Endodermal cell (in vitro differentiated cells): ENCODE measurements at places on chromosomes 4 and X.

GRCh38 chr4:138650929-138651448, 364.6 kb upstream of the NOCT start:
- DNase-seq = no peak

GRCh38 chr4:159273141-159273438, 170.2 kb downstream of the RAPGEF2 start:
- DNase-seq = no peak

DNA sequence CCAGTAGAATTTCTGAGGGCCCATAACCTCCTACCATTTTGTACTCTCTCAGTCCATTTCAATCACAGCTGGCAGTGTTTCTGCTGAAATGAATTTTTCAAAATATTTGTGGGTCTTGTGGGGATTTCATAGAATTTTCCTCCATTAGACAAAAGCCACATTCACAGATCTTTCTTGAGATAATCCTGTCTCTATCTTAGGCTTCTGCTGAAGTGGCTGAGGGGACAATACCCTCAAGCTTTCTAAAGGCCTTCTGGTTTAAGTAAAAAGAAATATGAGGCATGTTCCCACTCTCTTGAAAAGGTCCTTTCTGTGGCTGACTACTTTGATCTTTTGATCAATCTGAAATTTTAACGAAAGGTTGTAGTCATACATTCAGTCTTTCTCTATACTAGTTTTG, 1930.0 kb upstream of the AGA start:
- DNase-seq = no peak

- DNase-seq = peak; percentile 60
These were observed 350.4 kb downstream of the SPRY1 start for GRCh38 chr4:123747016-123747415.

DNA sequence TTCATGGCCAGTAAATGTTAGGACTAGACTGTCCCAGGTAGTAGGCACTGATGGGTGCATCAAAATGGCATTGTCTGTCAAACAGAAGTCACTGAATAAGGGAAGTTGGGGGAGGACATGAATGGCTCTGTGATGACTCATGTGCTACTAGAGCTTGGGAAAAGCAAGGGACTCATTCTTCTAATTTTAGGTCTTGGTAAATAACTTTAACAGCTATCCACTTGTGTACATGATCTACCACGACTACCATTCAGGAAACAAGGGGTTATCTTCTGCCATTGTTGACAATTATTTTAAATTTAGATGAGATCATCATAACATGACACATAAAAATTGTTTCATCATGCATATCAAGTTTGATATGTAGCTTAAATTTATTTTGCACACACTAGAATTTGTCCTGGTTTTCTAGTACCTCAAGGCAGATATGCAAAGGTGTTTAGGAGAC, 6.3 kb downstream of the AREG start:
- DNase-seq = no peak

- DNase-seq = no peak
These were observed 4.1 kb downstream of the GPR82 start for GRCh38 chrX:41728125-41728524.

DNA sequence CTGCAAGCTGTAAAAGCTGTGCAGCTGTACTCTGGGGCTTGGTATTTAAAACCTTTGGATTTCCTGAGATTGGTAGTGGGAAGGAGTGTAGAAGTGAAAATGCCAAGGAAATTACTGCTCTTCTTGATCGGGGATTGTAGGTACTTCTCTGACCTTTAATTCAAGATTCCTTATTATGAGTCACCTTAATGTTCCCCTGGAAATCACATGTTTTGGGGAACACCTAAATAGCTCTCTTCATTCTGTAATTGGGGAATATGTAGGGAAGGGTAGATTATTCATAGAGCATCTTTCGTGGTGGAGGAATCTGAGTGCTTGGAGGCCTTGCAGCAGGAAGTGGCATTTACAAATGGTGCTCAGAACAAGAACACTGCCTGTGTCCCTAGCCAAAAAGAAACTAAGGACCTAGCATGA, 137.8 kb downstream of the UCHL1 start:
- no peak for DNase-seq

- DNase-seq = no peak
These were observed 1258.4 kb downstream of the FAM133A start for GRCh38 chrX:94932278-94932965.

GRCh38 chrX:8692871-8693270, 39.1 kb downstream of the ANOS1 start:
- DNase-seq = no peak

DNA sequence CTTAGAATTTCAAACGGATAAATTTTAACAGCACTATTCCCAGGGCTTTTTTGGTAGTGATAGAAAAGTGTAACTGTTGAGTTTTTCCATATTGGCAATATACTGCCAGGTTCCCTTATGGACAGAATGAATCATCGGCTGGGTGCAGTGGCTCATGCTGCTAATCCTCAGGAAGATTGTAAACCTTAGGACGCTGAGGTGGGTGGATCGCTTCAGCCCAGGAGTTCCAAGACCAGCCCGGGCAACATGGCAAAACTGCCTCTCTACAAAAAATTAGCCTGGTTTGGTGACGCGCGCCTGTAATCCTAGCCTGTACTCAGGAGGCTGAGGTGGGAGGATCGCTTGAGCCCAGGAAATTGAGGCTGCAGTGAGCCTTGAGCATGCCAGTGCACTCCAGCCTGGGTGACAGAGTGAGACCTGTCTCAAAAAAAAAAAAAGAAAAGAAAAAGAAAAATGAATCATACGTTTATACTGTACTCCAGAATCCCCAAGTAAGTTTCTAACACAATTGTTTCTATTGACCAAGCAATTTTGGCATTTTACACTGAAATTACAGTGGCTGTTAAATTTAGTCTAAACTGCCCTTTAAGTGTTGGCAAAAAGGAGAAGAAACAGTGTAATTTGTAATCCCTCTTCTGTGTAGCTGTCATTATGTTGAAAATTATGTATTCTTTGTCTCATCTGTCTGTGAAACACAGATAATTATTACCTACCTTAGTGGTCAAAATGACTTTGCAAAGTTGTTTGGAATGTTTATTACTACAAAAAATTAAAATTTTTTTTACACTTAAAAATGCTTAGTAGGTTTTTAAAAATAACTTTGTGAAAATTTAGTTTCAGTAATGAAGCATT, 1.8 kb downstream of the SLC30A9 start:
- no peak for DNase-seq

- DNase-seq = no peak
These were observed 14.5 kb downstream of the OTUD5 start for GRCh38 chrX:48942895-48943294.

GRCh38 chr4:89684536-89684935, 152.4 kb downstream of the SNCA start:
- no peak for DNase-seq

GRCh38 chr4:168183717-168184571, 91.6 kb downstream of the ANXA10 start:
- no peak for DNase-seq

DNA sequence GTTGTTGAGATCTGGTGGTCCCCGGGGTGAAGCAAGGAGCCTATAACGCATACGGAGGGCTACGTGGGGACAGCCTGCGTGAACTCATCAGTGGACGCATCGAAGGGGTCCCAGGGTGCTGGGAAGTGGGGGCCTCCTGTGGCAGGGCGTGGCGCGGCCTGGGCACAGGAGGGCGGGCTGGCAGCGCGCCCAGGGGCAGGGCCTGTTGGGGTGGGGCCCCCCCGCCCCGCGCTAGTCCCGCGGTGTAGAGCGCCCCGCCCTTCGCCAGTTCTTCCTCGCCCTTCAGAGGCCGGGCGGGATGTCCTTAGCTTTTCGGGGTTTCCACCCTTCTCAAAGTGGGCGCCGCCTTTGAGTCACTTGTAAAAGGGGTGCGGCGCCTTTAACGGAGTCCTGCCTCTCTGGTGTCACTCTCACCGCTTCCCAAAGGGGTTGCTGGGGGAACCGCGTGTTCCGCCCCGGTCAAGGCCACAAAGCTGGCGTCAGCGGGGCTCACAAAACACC, 632 bp downstream of the PLP2 start:
- DNase-seq = no peak

DNA sequence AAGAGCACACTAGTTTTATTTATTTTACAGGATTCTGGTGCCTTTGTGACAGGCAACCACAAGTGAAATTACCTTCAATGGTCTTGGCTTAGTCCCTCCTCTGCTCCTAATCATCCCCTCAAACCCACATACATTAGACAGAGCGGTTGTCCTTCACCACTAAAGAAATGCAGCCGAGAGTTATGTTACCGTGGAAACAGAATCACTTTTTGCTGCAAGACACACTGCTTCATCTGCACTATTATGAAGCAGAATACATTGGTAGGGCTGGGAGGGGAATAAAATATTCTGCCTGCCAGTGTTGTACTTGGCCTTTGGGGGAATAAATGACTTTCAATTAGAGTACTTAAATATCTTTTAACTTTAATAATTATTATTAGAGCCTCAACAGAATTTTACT, 75.2 kb downstream of the ARHGEF38 start:
- no peak for DNase-seq

GRCh38 chr4:143407474-143407873, 70.8 kb downstream of the GAB1 start:
- no peak for DNase-seq

- DNase-seq = no peak
These were observed 47.7 kb upstream of the SORCS2 start for GRCh38 chr4:7144374-7145290.

DNA sequence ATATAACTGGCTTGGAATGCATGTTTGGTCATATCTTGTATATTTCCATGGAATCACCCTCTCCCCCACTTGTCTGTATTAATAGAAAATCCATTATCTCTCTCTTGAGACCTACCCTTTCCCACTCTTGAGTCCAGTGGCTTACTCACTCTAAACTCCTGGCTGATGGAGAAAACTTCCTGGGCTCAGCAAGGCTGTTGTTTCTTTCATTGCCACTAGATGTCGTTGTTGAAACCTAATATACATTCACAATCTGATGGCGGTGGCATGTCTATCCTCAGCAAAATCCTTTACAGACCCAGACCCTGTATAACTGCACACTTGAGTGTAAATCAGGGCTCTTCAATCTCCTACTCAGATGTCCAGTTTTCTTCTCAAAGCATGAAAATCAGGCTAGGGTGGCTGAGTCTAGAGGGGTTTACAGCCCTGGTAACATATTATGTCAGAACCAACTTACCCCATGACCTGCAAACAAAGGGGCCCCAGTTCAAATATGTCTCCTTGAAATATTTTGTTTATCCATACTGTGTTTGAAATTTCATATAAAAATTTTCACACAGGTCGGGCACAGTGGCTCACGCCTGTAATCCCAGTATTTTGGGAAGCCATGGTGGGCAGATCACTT, 70.0 kb upstream of the FAM241A start:
- DNase-seq = peak; percentile 72

GRCh38 chr4:56480691-56481090, 13.3 kb downstream of the SRP72 start:
- DNase-seq = no peak

- no peak for DNase-seq
These were observed 86.3 kb downstream of the GPRIN3 start for GRCh38 chr4:89221167-89221867.

- no peak for DNase-seq
These were observed 65.0 kb downstream of the ATXN3L start for GRCh38 chrX:13254870-13255269.

DNA sequence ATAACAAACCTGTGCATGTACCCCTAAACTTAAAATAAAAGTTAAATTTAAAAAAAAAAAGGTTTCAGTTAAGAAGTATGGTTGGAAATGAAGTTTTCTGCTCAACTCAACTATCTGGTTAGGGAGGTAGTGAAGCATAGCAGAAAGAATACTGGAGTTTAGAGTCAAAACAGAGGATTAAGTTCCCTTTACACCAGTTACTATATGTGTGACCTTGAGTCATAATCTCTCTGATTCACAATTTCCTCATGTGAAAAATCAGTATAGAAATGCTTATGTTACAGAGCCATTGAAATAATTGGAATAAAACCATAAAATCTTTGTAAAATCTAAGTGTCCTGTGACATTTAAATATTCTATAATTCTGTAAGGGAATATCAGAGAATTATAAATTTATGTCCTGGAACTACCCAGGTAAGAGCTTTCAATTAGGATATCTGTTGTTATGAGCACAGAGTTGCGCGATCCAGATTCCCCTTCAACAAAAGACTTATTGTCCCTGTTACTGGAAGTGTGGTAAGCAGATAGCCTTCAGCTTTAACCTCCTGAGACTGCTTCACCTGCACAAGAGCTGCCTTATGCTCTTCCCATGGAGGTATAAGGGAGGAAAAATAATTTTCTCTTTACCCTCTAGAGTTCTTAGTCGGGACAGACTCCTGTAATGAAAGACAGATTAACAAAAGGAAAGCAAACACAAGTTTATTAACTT, 203.8 kb upstream of the NRK start:
- DNase-seq = no peak

GRCh38 chrX:106014119-106014775, 24.3 kb downstream of the SERPINA7 start:
- DNase-seq = no peak
